ENCODE measurements at places on chromosomes 5 and 9.

GRCh38 chr5:177483994-177484901 lies 10.8 kb upstream of the DBN1 start:
- DNase-seq, result no peak

GRCh38 chr5:179610903-179611265 lies 12.6 kb downstream of the HNRNPH1 start:
- DNase-seq, result no peak

- no peak for DNase-seq
Observed at GRCh38 chr9:137315581-137316011, 13.5 kb upstream of the NRARP start.

DNA sequence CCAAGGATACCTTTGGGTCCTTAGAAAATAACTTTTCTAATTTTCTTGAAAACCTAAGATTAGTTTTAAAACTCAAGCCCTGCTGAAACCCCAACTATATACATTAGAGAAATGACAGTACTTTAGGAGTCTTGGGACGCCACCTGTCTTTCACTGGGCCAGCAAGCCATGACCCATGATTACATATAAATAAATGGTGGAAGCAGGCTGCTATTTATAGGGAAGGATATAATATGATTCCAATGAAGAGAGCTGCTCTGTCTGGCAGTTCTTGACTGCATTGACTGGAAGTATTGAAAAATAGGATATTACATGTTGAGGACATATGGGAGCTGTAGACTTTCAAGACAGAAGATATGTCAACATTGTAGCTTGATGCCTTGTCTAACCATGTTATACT lies 7.3 kb downstream of the JMY start:
- no peak for DNase-seq

DNA sequence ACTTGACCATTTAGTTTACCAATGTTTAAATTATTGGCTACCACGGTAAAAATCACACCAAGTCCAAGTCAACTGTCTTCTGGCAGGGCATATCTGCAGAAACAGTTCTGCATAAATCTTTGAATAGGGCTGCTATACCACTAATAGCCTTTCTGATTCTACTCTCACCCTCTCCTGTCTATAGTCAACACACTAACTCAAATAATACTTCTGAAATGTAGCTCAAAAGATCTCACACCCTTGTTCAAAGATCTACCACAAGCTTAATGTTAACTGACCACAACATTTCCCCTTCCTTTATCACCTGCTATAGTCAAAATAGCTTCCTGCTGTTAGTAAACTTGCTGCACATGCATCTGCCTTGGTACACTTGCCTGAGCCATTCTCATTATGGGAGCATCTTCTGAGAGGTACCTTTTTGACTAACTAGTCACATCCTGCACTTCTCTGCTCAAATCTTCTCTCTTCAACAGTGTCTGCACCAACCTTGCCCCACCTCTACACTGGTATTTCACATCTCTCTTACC lies 319.4 kb downstream of the CDH10 start:
- DNase-seq, result no peak

GRCh38 chr9:749716-750115 lies 91.8 kb upstream of the DMRT1 start:
- DNase-seq, result peak; percentile 26

- DNase-seq, result no peak
Observed at GRCh38 chr5:151097061-151097460, 16.2 kb upstream of the TNIP1 start.

DNA sequence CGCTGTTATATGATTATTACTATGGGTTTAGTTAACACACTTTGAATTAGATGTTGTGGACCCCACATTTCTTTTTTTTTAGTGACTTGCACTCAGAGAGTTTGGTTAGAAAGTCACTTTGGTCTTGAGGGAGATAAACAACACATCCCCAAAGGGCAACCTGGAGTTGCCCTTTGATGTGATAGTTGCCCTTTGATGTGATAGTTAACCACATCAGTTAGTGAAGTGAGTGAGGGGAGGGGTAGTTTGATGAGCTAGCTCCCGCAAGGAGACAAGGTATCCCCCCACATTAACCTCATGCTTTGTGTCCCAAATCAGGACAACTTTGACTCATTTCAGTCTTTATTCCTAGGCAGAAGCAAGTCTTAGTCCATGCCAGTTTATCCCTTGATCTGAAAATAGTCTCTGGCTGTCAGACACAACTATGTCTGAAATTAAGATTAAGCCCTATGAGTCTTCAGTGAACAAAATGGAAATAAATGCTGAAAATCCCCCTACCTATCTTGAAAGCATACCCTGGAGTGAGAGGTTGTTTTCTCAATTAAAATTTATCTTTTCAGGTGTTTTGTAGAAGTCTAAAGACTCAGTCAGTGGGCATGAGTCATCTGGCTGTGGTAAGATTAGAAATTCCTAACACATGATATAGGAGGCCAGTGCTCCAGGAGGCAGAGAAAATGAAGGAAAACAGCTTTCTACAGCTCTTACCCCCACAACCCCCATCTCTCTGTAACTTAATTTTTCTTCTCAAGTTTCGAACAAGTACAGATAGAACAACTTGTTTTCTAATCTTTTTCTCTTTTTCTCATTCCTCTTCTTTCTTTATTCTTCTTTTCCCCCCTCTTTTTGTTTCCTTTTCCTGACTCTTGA lies 208.9 kb upstream of the DMRTA1 start:
- DNase-seq, result peak; percentile 22

DNA sequence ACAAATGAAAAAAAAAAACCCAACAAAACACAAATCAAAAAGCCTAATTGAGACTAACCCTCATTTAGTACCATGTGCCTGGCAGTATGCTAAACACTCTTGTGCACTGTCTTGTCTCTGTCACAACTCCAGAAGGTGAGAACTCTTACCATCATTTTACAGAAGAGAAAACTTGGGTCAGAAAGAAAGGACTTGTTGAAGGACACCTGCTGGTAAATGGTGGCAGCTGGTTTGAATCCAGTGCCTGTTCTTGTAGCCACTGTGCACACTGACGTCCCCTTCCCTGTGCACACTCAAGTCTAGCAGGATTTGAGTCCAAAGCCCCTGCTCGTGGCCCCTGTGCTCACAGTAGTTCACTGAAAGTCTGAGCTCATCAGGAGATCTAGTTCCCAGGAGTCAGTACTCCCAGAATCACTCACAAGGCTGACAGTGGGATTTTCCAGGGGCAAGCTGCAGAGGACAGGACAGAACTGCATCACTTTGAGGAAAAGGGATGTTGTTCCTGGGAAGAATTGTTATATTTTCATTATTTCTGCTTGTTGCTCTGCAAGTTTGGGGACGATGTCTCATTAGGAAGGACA lies 43.0 kb upstream of the HSD17B4 start:
- no peak for DNase-seq
